Left kidney (tissue), 8 donors: ENCODE measurements at places on chromosomes 12 and 14. TPM values are rescaled to one million over a fixed set of nuclear protein-coding genes. Genes with fewer than 3 reads are reported as not detected.

The KCNK10 gene
- polyA plus RNA-seq, result 0.27 TPM

The KRT77 gene
- polyA plus RNA-seq, result not detected

The PROX2 gene
- 4.3 TPM for polyA plus RNA-seq

The MAP3K9 gene
- 5.9 TPM for polyA plus RNA-seq

The LHX5 gene
- polyA plus RNA-seq, result not detected

The SYCP3 gene
- 1.2 TPM for polyA plus RNA-seq

The TAS2R14 gene
- polyA plus RNA-seq, result 5.3 TPM

The MAP1LC3B2 gene
- polyA plus RNA-seq, result 10.4 TPM
